ENCODE measurements at places on chromosomes 7 and 10.

DNA sequence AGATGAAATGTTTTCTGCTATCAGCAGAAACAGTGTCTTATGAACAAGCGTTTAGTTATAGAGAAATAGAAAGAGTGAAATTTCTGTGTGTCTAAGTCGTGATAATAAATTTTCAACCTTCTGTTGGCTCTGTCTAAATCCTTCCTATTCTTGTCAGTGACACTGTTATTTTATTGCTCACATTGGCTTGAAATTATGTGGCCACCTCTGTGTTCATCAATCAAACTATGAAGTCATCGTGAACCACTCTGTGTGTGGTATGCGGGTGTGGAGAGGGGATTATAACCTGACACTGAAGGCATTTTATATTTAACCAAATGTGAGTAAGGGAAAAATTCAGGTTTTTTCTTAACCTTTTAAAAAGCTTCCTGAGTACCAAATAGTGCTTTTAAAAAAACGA is 12.3 kb downstream of the AOAH start:
- DNase-seq = no peak

DNA sequence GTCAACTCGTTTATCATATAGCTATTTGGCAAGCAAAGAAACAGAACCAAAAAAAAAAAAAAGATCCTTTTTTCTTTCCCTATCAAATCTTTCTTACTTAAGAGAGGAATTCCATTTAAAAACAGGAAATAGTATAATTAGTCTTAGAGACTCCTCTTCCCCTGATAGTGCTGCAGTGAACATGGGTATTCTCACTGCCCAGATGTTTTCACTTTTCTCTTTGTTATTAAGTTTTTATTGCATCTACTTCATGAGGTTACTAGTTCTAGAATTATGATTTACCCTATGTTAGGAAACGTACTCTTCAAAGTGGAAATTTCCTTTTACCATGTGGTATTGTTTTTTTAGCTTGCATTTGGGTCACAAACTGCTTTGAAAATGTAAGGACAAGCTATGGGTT is 8.5 kb downstream of the CASP2 start:
- no peak for DNase-seq

- no peak for DNase-seq
These were observed 231.3 kb upstream of the NPY start for GRCh38 chr7:24052572-24053260.

- DNase-seq = no peak
These were observed 44.6 kb upstream of the TES start for GRCh38 chr7:116165717-116166116.

- no peak for DNase-seq
These were observed 111.0 kb downstream of the SMURF1 start for GRCh38 chr7:99032928-99033327.

DNA sequence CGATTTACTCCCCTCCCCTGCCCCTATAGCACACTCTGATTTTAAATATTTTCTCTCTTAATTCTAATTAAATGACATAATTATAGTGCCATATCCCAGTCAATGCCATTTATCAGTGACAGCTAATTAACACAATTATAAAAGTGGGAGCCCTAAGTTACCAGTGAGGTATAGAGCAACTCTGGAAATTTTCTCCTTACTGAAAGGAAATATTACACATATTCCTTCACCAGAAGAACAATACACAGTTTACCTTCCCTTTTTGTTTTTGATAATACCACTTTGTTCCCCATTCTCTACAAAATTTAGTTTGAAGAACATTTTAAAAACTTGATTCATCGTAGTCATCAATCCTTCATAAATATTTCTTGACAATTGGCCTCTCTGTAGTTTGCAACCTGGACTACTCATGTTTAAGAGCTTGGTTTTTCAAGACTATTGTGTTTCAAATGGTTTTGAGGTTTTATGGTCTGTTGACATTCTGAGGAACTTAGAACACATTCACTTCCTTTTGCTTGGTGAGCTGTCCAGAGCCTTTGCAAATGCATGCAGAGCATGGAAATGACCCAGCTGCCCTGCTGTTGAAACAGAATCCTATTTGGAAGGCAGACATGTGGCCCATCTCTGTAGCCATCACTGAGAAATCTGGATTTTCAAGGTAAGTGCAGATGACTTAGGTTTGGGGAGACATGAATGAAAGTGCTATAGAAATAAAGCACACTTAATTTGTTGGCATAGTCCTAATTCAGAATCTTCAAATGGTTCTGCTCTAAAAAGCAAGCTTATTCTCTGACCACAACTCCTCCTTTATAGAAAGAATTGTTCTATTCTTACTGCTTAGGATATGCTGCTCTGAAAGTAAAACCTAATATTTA is at the start of gene GPR141:
Gene GPR141 (plus strand): TSS at position 521 of the 875 bp plus-strand sequence. CDS start 56,628 bp downstream, outside the sequence.
- DNase-seq = no peak

DNA sequence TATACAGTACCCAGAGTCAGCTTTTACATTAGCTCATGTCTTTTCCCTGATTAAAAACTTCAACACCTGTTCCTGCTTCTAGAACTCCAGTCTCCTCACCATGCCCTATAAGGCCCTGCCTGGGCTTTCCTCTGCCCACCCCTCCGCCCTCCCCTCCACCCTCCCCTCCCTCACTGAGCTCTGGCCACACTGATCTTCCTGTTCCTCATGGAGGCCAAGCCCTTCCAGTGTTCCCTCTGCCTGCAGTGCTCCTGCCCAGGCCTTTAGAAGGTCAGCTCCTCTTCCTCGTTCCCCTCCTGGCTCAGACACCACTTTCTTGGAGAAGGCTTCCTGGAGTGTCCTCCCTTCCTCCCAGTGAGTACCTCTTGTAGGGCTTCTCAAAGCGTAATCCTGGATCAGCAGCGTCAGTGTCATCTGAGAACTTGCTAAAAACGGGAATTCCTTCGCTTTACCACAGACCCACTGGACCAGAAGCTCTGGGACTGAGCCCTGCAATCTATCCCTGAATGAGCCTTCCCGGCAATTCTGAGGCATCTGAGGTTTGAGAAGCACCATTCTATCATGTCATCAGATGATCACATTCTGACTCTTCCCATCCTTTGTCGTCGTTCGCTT is 3.7 kb downstream of the PDZD7 start:
- DNase-seq = no peak

DNA sequence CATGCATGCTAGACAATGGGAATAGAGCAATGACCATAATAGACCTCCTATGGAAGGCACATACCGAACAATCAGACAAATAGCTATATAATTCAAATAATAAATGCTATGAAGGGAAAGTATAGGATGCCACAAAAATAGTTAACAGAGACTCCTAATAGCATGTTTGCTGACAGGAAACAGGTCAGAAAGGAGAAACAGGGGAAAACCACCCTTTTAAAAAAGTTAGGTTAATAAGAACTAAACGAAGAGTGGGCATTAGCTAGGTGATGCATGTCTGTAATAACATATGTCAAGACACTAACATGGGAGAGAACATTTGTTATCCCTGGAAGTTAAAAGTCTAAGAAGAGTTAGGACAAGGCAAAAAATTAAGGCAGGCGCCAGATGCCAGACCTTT is 58.9 kb downstream of the ABI1 start:
- DNase-seq = no peak

DNA sequence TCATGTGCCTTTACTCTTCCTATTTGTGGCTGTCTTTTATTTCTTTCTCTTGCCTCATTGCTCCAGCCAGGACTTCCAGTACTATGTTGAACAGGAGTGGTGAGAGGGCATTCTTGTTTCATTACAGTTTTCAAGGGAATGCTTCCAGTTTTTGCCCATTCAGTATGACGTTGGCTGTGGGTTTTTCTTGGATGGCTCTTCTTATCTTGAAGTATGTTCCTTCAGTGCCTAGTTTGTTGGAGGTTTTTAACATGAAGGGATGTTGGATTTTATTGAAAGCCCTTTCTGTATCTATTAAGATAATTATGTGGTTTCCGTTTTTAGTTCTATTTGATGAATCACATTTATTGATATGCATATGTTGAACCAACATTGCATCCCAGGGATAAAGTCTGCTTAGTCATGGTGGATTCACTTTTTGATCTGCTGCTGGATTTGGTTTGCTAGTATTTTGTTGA is 96.8 kb downstream of the GLCCI1 start:
- no peak for DNase-seq

GRCh38 chr10:38093816-38094157 is 350 bp upstream of the ZNF37A start:
- no peak for DNase-seq

- DNase-seq = no peak
These were observed 301.0 kb downstream of the LHFPL3 start for GRCh38 chr7:104629408-104629807.

- no peak for DNase-seq
These were observed 2.6 kb upstream of the OPN4 start for GRCh38 chr10:86651631-86652331.

GRCh38 chr7:602341-603141 is 82.9 kb upstream of the PDGFA start:
- DNase-seq = no peak

- DNase-seq = no peak
These were observed 35.8 kb downstream of the RBM17 start for GRCh38 chr10:6124666-6125065.

DNA sequence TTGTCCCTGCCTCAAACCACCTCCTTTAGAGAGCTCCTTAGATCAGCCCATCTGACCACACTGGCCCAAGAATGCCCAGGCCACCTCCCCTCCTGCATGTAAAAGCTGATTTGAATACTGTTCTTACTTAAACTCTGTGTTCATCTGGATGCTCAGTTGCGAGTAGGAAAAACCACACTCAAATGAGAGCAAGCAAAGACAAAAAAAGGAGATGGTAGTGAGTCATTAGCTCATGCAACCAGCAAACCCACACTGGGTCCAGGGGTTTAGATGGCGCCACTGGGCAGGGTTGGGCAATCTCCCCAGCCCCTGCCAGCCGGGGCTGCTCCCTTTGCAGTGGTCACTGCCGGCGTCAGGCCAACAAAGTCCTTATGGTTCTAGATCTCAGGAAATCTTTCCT is 32.7 kb downstream of the TSPAN15 start:
- DNase-seq = no peak

- DNase-seq = no peak
These were observed 104.0 kb downstream of the GRM3 start for GRCh38 chr7:86747698-86748097.

DNA sequence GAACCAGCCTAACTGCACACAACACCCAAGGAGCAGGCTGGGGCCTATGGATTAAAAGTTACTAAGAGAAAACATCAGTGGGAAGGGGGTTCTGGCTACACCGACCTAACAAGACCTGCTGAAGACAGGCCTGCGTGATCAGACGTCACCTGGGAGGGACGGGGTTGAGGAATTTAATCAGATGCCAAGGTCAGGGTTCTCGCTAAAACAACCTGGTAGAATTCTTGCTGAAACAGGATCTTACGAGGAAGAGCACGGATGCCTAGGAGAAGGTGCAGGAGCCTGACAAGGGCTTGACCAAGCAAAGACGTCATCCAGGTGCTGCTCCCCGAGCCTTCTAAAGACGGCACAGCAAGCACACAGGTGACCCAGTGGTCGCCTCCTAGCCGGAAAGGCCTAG is 1.6 kb downstream of the IDI2 start:
- no peak for DNase-seq

GRCh38 chr10:77804371-77804770 is 122.2 kb downstream of the DLG5 start:
- DNase-seq = no peak

Measured in stimulated activated CD8-positive, alpha-beta memory T cell treated with anti-CD3 and anti-CD28 coated beads, Interleukin-7, amount 100 ng/mL, for 1 hour (primary cell).